ENCODE measurements at places on chromosomes 16 and 17. TPM values are rescaled to one million over a fixed set of nuclear protein-coding genes. Genes with fewer than 3 reads are reported as not detected.

TMEM100 gene
- 17.4 TPM for total RNA-seq

CD300E gene
- 1.1 TPM for total RNA-seq

PRDM7 gene
- total RNA-seq = not detected

C1QL1 gene
- total RNA-seq = not detected

ATF7IP2 gene
- total RNA-seq = 12.2 TPM

OR3A3 gene
- not detected for total RNA-seq

TMEM132E gene
- total RNA-seq = 0.17 TPM

OR3A2 gene
- total RNA-seq = 1.7 TPM

ALDH3A2 gene
- 177 TPM for total RNA-seq
